Muscle of arm (tissue), 14 donors: ENCODE measurements at places on chromosomes 16 and 17. TPM values are rescaled to one million over a fixed set of nuclear protein-coding genes. Genes with fewer than 3 reads are reported as not detected.

- DNase-seq: no peak
These were observed 275.5 kb upstream of the SOX9 start for GRCh38 chr17:71845337-71845736.

DNA sequence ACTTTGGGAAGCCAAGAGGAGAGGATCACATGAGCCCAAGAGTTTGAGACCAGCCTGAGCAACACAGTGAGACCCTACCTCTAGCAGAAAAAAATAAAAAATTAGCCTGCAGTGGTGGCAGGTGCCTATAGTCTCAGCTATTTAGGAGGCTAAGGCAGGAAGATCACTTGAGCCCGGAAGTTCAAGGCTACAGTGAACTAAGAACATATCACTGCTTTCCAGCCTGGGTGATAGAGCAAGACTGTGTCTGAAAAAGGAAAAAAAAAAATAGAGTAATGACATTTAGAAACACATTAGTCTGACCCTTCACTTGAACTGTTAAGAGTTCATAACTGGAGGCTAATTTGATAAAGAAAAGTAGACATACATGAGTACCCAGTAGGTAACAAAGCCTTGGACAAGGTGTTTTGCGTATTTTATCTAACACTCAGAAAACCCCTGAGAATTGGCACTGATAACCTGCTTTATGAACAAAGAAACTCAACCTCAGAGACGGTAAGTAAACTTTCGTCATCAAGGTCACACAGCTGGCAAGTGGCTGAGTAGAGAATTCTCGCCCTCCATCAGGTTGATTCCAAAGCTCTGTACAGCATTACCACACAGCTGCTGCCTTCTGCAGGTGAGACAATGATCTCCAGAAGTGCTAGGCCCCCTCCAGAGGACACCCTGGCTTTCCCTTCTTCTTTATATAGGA lies 101.1 kb downstream of the SMG6 start:
- no peak for DNase-seq

- no peak for DNase-seq
These were observed 24.9 kb downstream of the KLHL36 start for GRCh38 chr16:84673203-84673535.

GRCh38 chr16:11708421-11708820 lies 34.2 kb downstream of the TXNDC11 start:
- no peak for DNase-seq

DNA sequence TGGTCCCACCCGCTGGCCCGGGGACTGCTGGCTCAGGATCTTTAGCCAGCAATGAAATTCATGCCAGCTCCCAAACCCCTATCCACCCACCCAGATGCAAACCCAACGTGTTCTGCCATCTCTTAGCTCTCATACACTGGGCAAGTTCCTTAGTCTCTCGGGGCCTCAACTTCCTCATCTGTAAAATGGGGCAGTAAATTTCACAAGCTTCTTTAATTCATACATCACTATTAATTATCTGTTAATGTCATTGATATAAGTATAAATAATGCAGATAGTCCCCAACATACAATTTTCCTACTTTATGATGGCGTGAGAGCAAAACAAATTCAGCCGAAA lies 398.7 kb downstream of the SOX9 start:
- no peak for DNase-seq

- no peak for DNase-seq
These were observed 30.0 kb downstream of the HNF1B start for GRCh38 chr17:37714897-37715296.

DNA sequence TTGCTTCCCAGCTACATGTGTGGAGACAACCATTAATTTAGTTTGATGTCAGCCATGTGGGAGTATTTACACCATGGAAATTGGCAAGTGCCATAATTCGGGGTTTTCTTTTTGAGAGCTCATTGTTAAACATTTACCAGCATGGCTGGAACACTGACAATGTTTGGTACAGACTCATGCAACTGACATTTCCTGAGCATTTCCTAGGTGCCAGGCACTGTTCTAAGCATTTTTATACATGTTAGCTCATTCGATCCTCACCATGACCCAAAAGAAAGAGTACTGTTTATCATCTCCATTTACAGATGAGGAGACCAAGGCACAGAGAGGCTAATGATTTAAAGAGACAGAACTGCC lies 86.9 kb downstream of the FOXL1 start:
- no peak for DNase-seq

DNA sequence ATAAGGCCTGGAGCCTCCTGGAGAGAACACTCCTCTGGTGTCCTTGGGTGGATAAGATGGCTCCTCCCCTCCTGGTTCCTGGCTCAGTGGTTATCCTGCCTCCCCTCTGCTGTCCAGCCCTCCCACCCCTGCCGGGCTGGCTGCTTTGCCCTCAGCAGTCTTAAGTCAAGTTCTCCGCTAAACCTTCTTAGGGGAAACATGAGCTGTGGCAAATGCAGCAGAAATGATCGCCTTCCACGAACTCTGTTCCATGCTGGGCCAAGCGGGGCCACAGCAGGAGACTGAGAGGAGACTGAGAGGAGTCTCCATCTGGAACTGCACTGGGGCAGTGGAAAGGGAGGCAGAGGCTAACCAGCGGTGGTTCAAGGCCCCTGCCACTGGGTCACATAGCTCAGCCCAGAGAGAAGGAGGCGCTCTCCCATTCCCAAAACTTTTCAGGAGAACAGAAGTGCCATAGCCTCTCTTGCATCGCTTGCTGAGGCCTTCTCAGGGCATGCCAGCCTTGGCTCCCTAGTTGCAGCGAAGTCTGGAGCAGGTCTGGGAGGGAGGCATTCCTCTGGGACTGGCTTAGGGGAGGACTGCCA lies 26.9 kb downstream of the TNS4 start:
- no peak for DNase-seq

GRCh38 chr17:74803971-74804370 lies 27.8 kb upstream of the NAT9 start:
- DNase-seq: no peak

GRCh38 chr17:27651411-27652345 lies 20.7 kb downstream of the LGALS9 start:
- DNase-seq: peak; percentile 44

DNA sequence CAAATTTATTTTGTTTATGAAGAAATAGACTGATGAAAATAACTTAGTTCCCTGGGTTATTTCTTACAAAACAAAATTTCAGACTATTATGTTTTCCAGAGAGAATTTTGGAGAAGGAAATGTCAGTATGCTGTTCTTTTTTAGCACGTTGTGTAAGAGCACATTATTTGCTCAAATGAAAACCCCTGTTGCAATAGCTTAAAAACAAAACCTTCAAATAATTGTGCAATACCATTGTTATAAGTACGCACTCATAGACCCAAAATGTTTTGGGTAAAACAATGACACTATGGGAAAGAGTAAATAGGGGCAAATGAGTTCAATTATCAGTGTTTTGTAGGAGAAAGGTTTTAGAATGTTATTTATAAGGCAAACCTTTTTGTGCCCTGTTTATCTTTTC lies 18.2 kb downstream of the VMP1 start:
- DNase-seq: no peak

DNA sequence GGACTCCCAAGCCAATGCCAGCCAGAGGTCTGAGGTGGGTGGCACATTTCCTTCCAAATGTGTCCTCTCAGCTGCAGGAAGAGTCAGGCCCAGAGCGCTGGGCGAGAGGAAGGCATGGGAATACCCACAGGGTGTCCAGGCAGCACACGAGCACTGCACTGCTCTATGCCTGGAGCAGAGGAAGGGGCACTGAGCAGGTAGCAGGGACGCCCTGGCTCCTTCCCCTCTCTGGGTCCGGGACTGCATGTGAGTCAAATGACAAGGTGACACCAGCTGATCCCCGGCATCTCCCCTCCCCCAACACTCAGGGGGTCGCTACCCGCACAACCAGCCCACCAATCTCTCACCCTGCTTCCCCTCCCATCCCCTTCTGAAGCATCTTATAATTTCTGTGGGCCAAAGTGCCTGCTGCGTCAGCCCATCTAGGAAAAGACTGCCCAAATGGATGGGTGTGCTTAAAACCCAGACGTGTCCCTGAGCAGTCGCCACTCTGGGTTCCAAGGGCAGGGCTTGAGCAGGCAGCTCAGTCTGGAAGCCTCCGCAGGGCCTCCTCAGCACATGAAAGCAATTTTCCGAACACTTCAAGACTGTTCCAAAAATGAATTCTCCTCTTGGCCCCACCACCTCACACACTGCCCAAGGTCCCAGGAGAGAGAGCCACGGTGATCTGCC lies 12.0 kb upstream of the BCAR1 start:
- DNase-seq: no peak

- DNase-seq: no peak
These were observed 227.8 kb downstream of the CCDC182 start for GRCh38 chr17:57517273-57517631.

- no peak for DNase-seq
These were observed 814 bp upstream of the KDM6B start for GRCh38 chr17:7833011-7833794.

DNA sequence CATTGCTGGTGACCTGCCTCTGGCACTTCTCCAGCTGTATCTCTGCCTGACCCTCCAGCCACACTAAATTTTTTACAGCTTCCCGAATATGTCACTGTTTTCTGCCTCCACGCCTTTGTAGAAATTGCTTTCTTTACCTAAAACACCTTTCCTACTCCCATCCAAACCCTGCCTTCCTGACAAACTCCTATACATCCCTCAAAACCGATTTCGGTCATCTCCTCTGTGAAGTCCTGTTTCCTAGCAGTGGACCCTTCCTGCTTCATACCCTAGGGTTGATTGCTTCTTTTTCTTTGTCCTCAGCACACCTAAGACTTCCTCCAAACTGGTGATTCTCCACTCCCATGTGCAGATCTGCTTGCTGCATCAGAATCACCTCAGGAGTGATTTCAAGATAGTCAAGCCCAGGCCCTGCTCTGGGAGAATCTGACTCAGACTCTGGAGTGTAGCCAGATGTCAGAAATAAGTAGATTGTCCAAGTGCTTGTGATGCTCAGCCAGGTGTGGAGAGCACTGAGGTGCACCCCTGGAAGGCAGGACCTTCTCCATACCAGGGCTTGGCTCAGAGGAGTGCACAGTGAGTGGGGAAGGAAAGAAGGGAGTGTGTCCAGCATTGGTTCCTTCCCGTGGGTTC lies 184.2 kb downstream of the COPRS start:
- DNase-seq: no peak

GRCh38 chr17:1882836-1883235 lies 53.0 kb downstream of the RPA1 start:
- no peak for DNase-seq

DNA sequence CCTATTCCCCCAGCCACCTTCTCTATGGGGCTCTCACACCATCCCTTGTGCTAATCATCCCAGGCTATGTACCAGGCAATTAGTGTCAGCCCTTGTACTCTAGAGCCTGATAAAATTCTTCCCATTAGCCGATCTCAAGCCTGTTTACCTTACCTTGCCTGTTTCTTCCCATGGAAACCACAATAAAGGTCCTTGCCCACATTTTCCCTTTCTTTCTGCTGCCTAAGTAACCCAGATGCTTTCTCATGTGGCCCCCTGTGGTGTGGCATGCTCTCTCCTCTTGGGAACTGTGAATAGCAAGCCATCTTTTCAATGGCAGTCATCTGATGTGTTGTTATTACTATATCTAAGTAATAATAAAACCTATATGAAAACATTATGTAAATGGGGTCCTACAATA lies 265.8 kb upstream of the ELAC2 start:
- no peak for DNase-seq

- no peak for DNase-seq
These were observed 4.2 kb downstream of the EEF2K start for GRCh38 chr16:22210285-22210684.

DNA sequence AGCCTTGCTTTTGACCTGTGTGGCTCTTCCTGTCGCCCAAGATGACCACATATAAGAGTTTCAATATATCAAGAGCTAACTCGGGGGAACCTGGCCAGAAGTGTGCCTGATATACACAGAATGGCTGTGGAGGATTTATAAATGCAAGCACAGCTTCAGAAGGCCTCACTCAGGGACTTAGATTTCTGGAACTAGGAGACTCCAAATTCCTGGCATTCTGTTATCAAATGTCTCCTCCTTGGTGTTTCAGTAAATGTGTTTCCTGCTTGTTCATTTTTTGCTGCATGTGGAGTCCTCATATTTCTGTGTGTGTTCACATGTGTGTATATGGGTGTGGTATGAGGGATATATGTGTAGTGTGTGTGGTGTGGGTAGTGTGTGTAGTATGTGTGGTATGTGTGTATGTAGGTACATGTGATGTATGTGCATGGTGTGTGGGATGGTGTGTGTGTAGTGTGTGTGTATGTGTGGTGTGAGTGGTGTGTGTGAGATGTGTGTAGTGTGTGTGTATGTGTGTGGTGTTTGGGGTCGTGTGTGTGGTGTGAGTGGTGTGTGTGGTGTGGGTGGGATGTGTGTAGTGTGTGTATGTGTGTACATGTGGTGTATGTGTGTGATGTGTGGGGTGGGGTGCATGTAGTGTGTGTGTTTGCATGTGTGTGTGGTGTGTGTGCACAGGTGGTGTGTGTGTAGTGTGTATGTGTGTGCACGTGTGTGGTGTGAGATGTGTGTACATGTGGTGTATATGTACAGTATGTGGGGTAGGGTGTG lies 981 bp upstream of the CD300H start:
- no peak for DNase-seq

- no peak for DNase-seq
These were observed 39.2 kb upstream of the ABCC12 start for GRCh38 chr16:48194828-48195556.

GRCh38 chr16:74268372-74268782 lies 28.2 kb upstream of the PSMD7 start:
- DNase-seq: no peak

PARD6A gene
- polyA plus RNA-seq: not detected

SLFN14 gene
- polyA plus RNA-seq: not detected

EVI2B gene
- 1.7 TPM for polyA plus RNA-seq

UBFD1 gene
- 77.3 TPM for polyA plus RNA-seq

KRT25 gene
- polyA plus RNA-seq: not detected

REXO5 gene
- polyA plus RNA-seq: 6.8 TPM

IL32 gene
- 95.2 TPM for polyA plus RNA-seq
